ENCODE measurements at places on chromosomes 12 and 14.
A peak's percentile ranks its signal among the peaks of the same experiment; 100 is the strongest.

DNA sequence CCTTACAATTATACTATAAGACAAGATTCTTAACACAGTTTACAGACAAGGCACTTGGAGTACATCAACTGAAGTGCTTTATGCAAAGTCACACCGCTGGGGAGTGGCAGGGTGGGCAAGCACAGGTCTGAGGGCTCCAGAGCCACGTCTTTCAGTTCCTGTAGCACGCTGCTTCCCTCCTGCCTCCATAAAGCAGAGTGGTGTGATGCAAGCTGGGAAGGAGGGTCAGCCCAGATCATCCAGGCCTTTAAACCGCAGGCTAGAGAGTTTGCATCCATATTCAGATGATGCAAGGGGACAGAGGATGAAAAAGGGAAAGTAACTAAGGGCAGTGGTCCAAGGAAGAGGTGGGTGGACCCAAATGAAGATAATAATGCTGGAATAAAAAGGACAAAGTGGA lies 132.6 kb downstream of the ITPR2 start:
- DNase-seq = no peak

GRCh38 chr12:93040367-93040766 lies 111.3 kb upstream of the EEA1 start:
- DNase-seq = no peak

GRCh38 chr14:24846261-24846660 lies 203.7 kb downstream of the STXBP6 start:
- no peak for DNase-seq

DNA sequence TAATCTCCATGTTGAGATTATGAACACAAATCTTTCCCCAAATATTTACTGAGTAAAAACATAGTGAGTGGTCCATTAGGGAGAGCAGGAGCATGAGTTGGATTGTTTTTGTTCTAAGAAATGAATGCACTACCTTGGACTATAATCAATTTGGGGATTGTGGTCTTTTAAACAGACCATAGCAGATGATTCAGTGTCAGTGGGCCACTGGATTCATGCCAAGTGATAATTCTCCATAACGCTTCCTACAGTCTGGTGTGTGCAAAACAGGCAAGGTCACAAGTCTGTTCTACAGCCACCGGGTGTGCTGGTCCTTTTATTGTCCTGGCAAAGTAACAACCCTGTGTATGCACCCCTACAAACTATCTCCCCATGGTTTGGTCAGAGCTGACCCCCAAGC lies 266.3 kb downstream of the APAF1 start:
- DNase-seq = no peak

- no peak for DNase-seq
Observed at GRCh38 chr12:10171973-10172728, at the start of gene OLR1. Gene OLR1 (minus strand): TSS chr12:10172132. CDS start chr12:10172077, 55 bp downstream.

DNA sequence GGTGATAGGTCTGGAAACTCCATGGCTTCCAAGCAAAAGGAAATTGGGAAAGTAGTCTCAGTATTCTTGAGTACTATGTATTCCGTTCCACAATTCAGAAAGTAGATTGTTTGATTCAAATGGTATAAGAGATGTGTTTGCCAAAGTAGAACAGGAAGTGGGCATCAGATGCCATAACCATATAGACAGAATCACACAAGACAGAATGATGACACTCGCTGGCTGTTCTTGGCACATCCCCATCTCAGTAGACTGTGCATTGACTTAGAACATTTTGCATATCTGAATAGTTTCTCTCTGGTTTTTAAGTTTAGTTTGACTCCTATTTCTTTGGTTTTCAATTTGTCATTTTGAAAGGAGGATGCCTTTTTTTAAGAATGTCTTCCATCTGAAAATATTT lies 221.1 kb upstream of the RGS6 start:
- DNase-seq = no peak

DNA sequence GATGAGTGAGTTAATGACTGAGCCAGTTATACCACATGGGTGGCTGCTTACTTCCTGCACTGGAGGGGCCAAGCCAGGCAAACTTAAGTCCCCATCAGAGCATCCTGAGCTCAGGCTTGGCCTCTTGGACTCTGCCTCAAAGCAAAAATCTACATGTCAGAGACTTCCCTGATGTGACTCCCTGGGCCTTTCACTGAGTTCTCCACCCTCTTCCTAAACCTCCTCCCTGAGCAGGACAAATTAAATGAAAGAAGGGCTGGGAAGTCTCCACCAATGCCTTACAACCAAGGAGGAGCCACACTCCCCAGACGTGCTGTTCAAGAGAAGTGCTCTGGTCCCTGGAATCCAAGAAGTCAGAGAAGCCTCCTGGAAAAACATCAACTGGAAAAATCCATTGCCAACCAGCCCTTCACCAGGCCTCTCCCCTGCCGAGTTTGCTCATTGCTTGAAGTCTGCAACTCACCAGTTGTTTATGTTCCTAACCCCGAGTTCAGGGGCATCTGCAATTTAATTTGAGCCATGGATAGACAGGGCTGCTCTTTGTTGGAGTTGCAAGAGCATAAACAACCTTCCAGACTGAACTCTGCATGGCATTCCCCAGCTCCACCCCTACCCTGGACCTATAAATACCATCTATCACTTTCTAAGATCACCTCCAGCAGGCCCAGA lies 160.5 kb downstream of the ANO2 start:
- no peak for DNase-seq

DNA sequence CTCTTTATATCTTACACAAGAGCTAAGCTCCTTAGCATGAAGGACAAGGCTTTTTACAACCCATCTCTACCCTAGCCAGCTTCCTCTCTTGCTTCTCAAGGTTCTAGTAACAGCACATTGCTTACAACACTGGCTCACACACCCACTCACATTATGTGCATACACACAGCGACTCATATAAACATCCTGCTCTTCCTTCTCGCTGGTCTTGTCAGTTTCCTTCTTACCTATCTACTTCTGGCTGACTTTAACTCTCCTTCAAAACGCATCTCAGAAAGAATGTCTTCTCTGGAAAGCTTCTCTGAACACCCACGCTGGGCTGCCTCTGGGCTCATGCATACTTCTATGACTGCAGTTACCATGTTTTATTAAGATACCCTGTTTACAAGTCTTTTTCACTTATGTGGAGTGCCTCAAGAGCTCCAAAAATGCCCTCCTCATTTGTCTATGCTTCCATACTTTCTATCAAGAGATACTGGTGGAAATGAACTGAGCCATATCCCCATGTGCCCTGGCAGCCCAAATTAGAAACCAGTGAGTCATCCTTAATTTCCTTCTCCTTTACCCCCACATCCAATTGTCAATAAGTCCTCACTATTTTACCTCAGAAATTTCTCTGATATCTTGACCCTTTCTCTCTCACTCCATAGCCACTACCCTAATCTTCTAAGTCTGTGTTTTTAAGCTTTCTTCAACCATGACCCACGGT lies 126.9 kb upstream of the KRAS start:
- DNase-seq = peak; percentile 56

- no peak for DNase-seq
Observed at GRCh38 chr12:129675947-129676346, 227.9 kb downstream of the TMEM132D start.

DNA sequence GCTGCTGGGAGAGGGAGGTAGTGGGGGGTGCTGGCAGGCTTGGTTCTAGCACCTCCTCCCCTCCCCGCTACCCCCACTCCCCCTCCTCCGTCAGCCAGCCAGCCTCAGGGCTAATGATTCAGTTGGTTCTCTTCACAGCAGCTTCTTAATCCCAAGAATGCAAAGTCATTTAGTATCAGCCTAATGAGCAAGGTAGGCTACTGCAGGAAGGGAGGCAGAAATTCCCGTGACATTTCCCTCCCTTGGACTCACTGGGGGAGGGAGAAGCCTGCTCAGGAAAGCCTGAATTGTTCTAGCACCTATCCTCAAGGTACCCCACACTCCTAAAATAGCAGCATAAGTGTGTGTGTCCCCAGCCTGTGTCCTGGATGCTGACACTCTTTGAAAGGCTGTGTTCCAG lies 29.8 kb downstream of the ITPK1 start:
- no peak for DNase-seq

- DNase-seq = no peak
Observed at GRCh38 chr12:78698747-78699146, 165.8 kb upstream of the SYT1 start.

DNA sequence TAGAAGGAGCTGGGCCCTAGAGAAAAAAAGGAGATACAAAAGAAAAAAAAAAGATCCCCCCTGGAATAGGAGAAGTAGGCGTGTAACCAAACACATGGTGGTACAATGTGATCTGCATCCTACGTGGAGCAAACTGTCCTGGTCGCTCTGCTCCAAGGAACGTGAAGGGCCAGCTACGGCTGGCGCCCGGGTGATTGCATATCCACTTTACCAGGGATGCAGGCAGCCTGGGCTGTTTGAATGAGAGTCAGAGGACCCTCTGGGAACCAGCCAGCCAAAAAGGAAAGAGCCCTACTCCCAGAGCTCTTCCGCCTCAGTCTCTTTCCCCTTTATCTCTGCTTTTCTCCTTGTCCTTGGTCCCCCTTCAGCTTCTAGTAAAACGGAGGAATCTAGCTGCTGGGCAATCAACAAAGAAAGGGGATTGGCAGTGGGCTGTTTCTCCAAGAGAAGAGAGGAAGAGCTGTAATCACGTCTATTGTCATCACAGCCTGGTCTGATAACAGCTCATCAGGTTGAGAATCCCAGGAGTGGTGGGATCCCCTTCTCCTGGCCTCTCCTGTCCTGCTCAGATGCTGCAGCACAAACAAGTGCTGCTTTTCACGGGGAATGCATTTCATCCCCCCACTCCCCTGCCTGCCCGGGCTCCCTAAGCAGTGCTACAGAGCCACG lies 156.0 kb downstream of the ADCK1 start:
- DNase-seq = no peak

- no peak for DNase-seq
Observed at GRCh38 chr12:63820427-63820826, 24.1 kb upstream of the SRGAP1 start.

GRCh38 chr14:99686557-99687283 lies 2.6 kb downstream of the CYP46A1 start:
- DNase-seq = no peak
